ENCODE measurements at places on chromosomes 1 and 21.

DNA sequence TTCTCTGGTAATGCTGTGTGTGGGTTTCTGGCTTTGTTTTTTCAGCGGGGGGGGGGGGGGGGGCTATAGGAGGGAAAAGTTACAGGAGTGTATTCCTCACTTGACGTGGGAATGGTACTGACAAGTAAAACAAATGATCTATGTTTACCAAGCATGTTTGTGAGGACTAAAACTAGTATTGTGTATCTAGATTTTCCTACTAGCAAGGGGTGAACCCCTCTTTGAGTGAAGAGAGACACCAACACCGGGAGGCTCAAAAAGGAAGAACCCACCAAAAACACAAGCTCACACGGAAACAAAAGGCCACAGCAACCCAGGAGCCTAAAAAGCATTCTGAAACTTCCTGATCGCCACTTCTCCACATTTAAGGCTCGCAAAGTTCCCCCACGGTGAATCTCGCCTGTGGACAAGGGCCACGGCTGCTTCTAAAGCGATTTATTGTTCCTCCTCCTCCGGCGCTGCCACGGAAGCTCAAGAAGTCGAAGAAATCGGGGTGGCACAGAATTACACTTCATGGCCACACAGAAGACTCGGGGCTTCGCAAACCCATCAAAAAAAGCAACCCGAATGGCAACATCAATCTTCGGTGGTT lies 703 bp downstream of the PUM1 start:
- no peak for DNase-seq

DNA sequence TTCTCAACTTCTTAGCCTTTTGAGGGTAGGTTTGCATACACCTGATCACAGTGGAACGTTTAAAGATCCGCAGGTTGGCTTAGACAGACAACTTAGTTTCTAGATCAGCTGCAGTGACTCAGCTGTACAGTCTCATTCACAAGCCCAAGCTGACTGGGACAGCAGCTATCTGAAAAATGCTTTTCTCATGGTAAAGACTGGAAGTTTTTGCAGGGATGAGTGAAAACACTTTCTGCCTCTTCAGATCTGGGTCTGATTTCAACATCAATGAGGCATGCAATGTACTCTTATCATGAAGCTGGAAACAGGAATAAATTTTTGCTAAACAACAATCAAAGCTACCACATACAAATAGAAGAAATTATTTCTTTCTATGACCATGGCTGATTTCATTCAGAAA lies 61.1 kb upstream of the PTBP2 start:
- no peak for DNase-seq

- DNase-seq, result no peak
These were observed 28.6 kb upstream of the MX1 start for GRCh38 chr21:41397471-41397891.

DNA sequence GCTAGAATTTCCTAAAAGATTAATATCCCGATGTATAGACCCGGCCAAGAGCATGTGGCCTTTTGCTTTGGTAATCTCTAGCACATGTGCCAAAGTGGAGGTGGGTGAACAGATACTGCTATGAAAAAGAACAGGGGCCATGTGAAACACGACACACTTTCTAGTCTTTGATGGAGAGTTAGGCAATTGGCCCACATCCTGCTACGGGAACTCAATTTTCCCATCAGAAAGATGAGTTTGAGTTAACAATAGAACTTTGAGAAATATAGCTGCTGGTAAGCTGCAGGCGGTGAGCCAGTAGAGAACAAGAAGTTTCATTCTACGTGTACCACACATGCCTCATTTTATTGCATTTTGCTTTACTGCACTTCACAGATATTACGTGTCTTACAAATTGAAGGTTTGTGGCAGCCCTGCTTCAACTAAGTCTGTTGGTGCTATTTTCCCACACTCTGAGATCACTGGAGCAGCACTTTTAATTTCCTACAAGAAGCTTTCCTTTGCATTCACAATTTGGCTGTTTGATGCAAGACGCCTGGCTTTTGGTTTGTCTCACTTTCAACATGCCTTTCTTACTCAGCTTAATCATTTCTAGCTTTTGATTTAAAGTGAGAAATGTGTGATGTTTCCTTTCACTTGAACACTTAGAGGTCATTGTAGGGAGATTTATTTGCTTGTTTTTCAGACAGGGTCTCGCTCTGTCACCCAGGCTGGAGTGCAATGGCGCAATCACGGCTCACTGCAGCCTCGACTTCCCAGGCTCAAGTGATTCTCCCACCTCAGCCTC lies 46.3 kb downstream of the HTR6 start:
- DNase-seq, result peak; percentile 15

DNA sequence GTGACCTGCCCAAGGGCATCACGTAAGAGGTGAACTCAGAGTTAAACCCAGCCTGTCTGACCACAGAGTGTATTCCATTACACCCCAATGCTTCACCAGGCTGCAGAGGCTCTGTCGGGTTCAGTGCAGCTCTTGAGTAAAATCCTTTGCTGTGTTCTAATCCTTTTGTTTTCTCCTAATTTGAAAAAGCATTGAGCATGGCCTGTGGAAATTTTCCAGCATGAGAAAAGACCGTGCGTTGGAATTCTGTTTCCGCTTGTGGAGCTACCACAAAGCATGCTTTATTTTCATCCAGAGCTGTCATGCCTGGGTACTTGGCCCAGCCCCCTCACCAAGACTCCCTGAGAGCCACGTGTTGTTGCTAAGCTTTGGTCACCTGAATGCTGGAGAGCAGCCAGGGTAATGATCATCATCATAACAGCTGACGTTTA lies 317.6 kb downstream of the PRDM2 start:
- no peak for DNase-seq

GRCh38 chr1:24619376-24619775 lies 23.7 kb upstream of the SRRM1 start:
- DNase-seq, result no peak

DNA sequence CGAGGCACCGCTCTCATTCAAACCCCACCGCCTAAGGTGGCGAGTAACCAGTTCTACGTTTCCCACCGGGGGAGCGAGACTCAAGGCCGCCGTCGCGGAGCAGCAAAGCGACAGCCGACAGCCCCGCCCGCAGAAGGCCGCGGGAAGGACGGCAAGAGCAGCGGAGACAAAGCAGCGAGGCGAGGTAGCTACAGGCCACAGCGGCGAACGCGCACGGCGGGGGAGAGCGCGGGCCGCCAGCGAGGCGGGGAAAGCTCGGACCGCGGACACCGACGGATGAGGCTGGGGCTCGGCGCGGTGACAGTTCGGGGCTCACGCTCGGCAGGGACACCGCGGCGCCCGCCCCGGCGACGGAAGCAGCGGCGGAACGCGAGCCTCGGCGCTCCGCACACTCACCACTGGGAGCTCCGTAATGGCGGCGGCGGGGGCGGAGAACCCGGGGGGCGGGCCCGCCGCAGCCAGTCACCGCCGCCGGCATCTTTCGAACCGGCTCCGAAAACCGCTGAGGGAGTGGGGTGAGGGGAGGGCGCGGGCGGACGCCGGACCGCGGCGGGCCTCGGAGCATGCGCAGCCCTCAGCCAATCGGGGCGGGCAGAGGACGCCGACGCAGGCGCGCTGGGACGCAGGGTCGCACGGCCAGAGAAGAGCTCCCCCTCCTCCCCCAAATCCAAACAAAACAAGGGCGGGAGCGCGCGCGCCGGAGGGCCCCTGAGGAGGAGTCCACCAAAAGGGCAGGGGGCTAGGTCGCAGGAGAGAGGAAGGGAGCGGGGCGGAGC lies 666 bp downstream of the HP1BP3 start:
- peak; percentile 95 for DNase-seq

DNA sequence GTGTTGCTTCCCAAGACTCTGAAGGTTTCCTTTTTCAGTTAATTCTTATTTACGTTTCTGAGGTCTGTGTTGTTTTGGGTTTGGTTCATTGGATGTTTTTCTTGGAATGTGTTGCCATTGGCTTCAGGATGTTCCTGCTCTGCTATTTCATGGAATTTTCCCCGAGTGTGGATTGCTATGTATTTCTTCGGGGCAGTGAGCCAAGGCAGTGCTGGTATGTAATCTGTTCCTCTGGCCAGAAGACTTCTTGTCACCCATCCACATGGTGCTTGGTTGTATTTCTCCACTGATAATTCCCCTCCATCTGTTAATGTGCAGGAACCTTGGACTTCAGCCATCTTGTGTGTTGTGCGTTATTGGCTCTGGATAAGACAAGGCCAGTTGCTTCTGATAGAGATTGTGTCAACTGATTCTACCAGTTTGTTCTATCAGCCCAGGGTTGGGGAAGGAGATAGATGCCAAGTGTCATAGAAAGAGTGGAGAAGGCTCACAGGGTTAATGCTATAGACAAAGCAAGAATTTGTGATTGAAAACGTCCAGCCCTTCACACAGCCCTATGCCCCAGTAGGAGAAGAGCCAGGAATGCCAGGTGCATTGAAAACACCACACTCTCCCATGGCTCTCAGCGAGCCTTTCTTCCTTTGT lies 505.2 kb downstream of the PLPP3 start:
- DNase-seq, result no peak

DNA sequence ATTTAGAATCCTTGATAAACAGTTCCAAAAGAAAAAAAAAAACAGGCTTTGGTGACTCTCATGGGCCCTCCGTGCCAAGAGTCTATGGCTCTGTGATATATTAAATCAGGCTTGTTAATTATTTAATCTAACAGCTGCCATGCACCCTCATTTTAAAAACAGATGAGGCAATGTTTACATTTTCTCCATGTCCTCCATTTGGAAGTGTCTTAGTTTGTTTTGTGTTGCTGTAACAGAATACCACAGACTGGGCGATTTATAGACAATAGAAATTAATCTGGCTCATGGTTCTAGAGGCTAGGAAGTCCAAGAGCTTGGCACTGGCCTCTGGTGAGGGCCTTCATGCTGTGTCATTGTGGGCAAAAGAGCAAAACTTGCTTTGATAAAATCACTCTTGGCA lies 58.0 kb downstream of the B3GALT5 start:
- DNase-seq, result no peak

- no peak for DNase-seq
These were observed 23.3 kb downstream of the TBX19 start for GRCh38 chr1:168303716-168304540.

DNA sequence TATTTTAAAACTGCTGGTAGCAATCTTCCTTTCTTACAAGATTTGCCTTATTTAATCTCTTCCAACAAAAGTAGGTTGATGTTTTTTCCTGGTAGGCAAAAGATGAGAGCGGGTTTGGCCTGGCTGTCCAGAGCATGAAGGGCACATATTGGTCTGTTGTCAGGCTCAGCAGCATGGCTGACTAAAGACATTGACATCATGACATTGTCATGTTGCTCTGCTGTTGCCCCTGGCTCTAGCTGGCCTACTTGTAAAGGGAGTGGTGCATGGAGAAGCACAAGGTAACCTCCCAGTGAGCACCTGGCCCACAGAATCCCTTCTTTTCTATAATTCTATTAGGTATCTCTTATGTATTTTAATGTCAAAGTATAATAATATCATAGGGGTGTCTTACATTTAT lies 23.6 kb downstream of the GNPAT start:
- no peak for DNase-seq

DNA sequence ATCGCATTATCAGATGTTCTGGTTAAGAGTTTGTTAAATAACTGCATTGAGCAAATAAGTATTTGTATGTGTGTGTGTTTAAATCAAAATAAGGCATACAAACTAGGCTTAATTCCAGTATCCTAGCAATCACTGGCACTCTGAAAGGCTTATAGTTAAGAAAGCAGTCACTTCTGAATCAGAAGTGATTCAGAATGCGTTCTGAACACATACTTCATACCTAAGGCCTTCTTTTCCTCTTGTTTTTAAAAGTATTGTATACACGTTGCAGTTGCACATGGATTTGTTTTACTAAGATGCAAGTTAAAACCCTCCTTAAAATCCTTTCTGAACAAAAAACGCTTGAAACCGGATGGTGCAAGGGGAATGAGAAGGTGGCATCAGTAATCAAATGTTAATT lies 238.4 kb upstream of the DMRTA2 start:
- no peak for DNase-seq

GRCh38 chr1:101993710-101994109 lies 3.0 kb downstream of the OLFM3 start:
- DNase-seq, result no peak

- no peak for DNase-seq
These were observed 3.4 kb downstream of the SLC26A9 start for GRCh38 chr1:205939690-205940330.

- no peak for DNase-seq
These were observed 77.4 kb downstream of the RERE start for GRCh38 chr1:8740034-8740449.

DNA sequence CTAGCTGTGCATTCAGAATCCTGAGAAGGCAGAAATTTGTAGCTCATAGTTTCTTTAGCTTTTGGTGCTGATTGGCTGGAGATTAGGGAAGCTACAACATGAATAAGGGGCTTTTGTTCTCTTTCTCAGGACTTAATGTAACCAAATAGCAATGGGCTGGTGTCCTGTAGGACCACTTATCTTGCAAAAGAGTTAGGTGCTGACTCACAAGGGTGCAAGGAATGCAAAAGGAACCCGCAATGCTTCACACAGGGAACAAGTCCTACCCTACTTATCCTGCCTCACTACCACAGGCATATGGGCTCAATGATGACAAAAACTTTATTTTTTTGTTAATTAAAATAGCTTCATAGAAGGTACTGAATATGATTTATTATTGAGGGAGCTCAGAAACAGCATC lies 541.5 kb downstream of the AMY1C start:
- DNase-seq, result no peak

DNA sequence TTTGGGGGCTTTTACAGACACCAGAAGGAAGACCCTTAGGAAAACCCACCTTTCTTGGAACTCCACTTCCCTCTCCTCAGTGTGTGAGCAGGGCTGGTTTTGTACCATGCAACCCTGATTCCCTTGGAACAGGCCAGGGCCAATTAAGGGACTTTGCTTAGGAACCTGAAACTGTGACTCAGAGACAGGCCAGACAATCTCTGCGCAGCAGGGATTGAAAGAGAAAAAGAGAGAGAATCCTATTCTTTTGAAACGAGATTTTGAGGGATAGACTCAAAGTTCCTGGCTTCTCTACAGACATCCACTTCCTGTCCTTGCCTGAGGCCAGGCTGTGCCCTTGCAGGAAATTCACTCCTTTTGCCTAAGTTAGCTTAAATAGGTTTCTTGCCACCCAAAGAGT lies 23.1 kb upstream of the C1orf198 start:
- no peak for DNase-seq

- no peak for DNase-seq
These were observed 6.9 kb downstream of the PDE4B start for GRCh38 chr1:65799601-65800000.

GRCh38 chr1:231279081-231279480 lies 38.1 kb downstream of the GNPAT start:
- no peak for DNase-seq

GRCh38 chr1:62444701-62445100 lies 7.9 kb downstream of the USP1 start:
- DNase-seq, result no peak

- no peak for DNase-seq
These were observed 120.6 kb downstream of the CACNA1E start for GRCh38 chr1:181603735-181604410.

DNA sequence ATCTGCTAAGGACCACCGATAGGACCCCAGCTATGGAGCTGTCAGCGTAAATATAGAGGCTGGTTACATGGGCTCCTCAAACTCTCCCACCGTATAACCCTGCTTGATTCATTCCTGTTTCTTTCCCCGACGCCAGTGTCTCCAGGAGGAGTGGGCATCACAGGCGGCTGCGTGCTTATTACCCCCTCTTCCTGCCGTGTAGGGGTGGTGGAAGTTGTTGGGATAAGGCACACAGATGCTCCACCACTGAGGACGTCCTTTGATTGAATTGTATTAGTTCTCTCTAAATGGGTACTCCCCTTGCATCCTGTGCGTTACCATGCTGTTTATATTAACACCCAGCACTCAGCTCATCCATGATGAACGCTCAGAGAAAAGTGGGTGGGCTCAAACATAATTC lies 104.6 kb downstream of the ZBTB18 start:
- no peak for DNase-seq

- no peak for DNase-seq
These were observed 771 bp downstream of the RABGAP1L start for GRCh38 chr1:174160109-174160473.
